ENCODE measurements at places on chromosomes 4 and X.
A peak's percentile ranks its signal among the peaks of the same experiment; 100 is the strongest.

DNA sequence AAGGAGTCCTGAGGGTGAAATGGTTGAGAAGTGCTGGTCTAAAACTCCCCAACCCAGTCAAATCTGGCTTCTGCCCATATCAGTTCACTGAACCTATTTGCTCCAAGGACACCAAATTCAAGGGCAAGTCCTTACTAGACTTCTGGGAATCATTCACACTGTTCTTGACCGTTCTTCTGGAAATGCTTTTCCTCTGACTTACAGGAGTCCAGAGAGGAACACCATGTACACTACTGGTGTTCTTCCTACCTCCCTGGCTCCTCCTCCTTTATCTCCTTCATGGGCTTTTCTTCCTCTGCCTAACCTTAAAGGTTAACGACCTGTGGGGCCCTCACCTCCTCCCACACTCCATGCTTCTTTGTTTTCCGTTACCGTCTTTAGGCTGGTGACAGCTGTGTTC lies 281.3 kb downstream of the FRMPD4 start:
- DNase-seq: no peak

GRCh38 chr4:10684631-10685030 lies at the start of gene CLNK:
Gene CLNK (minus strand): TSS chr4:10684768. CDS start chr4:10667869, 16,899 bp downstream.
- DNase-seq: no peak

- DNase-seq: no peak
Observed at GRCh38 chr4:149841686-149842085, 26.0 kb upstream of the IQCM start.

DNA sequence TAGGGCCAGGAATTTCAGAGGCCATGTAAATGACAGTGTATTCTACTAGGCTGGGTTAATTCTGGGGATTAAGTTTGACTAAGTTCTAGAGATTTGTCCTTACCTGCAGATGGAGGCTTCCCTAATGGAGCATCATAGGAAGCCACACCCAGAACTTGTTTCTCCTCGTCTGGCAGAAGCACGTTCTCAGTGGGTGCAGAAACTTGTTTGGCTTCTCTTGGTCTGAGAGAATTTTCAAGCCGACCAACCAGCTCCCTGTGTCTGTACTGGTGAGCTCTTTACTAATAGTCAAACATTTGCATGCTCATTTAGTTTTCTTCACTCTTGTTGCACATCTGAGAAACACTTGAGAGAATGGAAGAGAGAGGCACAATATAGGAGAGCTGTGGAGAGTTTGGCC lies 907 bp upstream of the ATP10D start:
- no peak for DNase-seq

GRCh38 chr4:46277165-46277951 lies 112.6 kb downstream of the GABRA2 start:
- DNase-seq: no peak

DNA sequence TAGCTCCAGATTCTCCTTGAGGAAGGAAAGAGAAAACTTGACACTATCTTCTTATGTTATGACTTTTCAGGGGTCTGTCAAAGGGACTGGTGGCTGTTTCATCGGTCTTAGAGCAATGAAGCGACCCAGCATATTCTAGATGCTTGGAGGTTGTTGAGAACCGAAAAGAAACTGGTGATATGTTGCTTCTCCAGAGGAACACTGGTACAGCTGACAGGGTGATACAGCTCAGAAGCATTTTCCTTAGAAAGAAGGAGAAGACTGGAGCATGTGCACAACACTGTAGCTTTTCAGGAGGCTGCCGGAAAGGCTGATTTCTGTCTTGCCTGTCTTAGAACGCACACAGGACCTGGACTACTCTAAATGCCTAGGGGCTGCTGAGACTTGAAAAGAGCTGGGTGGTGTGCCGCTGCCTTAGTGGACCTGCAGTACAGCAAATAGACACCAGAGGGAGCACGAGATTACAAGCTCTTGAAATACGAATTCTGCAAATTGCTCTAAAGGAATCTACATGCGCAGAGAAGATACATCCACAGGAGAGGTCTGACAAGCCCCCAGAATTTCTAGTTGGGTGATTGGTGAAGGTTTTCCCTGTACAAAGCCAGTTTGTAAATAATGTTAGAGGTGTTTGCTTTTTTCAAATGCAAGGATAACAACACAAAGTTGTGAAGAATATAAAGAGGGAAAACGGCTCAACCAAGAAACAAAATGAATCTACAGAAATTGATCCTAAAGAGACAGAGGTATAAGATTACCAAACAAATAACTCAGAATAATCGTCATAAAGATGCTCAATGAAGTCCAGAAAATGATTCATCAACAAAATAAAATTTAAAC lies 223.1 kb upstream of the DMD start:
- peak; percentile 39 for DNase-seq

GRCh38 chrX:85084770-85085393 lies 81.2 kb downstream of the APOOL start:
- DNase-seq: peak; percentile 23

DNA sequence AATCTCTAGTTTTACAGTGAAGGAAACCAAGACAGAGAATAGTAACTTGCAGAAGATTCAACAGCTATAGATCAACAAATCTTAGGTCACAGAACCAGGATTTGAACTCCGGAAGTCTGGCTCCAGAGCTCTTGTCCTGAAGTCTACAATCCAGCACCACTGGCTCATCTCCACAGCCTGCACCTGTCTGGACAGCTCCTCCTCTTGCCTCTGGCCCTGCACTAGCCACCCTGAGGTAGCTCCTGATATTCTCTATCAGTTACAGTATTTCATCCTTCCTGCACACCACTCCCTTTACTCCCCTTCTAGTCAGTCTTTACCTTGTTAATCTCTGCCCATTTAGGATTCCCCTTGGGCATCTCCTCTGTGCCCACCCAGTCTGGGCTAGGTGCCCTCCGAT lies 58.1 kb upstream of the LNX1 start:
- no peak for DNase-seq

- no peak for DNase-seq
Observed at GRCh38 chr4:167424341-167425256, 190.3 kb upstream of the SPOCK3 start.

DNA sequence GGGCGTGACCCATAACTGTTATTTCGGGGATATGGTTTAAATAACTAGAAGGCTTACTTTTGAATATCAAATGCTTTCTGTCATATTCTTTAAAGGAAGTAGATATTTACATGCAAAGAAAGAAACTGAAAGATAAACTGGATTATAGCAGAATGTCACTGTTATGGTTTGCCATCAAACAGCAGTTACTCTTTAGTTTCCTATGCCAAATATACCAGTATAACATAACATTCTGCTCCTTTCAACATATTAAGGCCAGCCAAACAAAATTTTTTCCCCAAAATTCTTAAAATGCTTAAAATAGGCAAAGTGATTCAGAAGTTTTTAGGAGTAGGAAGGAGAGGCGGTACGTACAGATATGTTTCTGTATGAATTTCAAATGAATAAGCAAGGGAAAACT lies 27.0 kb downstream of the KDM6A start:
- DNase-seq: no peak

- no peak for DNase-seq
Observed at GRCh38 chrX:155053656-155054055, 17.3 kb downstream of the CMC4 start.

- no peak for DNase-seq
Observed at GRCh38 chr4:39621582-39621981, 17.1 kb downstream of the SMIM14 start.

GRCh38 chr4:37726666-37727065 lies 40.5 kb upstream of the RELL1 start:
- DNase-seq: no peak

DNA sequence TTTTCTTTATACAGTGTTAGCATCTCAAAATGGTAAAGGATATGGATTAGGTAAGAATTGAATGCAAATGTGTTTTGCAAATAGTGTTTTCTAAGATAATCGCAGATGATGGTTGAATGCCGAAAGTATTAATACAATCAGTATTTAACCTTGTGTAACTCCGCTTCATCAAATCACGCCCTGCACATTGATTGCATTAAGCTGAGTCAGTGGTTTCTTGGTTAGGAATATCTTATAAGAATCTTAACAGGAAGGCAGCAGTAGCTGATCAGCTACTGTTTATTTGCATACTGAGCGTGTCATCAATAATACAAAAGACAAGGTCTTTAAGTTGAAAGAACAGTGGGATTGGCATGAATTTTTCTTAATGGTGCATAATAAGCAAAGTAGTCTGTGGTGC lies 545.4 kb downstream of the RPA4 start:
- no peak for DNase-seq

DNA sequence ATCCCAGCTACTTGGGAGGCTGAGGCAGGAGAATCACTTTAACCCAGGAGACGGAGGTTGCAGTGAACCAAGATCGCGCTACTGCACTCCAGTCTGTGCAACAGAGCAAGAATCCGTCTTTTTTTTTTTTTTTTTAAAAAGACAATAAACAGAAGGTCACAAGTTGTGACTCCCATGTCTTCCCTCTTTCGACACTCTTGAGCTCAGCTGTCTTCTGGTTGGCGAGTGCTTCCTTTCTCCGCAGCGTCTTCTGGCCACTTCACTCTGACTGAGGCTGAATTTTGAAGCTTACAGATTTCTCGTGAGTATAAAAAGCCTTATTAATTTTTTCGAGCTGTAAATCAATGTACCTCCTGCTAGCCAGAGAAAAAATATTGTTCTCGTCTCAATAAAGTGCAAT lies 124.9 kb downstream of the STOX2 start:
- DNase-seq: no peak

DNA sequence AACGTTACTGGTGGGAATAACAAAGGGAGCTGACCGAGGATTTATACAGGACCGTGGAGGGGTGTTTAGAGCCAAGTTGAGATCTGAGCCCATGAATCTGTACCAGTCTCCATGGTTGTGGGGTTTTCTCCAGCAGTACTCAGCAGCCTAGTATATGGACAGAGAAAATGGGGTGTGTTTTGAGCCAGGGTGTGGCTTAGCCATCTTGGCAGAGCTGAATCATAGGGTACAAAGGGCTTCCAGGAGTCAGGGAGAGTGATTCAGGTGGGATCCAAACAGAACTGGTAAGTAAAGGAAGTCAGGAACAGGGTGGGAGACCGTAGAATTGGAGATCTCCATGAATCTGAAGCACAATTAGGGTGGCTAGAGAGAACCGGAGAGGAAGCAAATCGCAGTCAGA lies 7.4 kb upstream of the HPRT1 start:
- DNase-seq: no peak

DNA sequence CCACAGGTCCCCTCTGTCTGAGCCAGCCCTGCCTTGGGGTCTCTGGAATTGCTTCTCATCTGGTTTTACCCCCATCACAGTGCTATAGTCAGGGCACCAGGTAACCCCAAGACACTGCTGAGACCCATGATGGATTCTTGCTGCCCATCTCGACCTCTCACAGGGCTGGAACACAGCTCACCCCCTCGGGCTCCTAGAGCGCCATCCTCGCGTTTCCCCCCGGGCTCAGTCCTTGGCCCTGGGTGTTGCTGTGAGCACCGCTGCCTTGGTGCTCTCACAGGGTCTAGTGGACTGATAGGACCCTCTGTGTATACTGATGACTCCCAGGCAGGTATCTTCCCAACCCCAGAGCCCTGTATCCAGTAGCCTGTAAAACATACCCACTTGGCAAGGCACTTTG lies 8.8 kb downstream of the MAEA start:
- DNase-seq: no peak

DNA sequence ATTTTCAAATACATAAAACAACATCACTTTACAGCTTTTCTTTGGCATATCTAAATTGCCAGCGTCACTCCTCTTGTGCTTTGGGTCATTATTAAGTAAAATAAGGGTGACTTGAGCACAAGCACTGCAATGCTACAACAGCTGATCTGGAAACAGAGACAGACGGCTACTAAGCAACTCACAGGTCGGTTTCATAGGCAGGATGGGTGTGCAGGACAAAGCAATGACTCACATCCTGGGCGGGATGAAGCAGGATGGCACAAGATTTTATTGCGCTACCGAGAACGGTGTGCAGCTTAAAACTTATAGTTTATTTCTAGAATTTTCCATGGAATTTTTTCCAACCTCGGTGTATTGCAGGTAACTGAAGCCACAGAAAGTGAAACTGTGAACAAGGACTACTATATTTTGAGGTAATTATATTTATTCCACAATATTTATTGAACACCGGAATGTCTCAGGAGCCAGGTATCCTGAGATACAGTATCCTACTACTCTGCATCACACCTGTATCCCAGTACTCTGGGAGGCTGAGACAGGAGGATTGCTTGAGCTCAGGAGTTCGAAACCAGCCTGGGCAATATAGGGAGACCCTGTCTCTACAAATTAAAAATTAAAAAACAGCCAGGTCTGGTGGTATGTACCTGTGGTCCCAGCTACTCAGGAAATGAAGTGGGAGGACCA lies 215.5 kb downstream of the APBB2 start:
- DNase-seq: no peak

GRCh38 chr4:108772402-108772801 lies 9.5 kb upstream of the ETNPPL start:
- DNase-seq: no peak

- no peak for DNase-seq
Observed at GRCh38 chrX:87663421-87663820, 145.8 kb downstream of the KLHL4 start.

DNA sequence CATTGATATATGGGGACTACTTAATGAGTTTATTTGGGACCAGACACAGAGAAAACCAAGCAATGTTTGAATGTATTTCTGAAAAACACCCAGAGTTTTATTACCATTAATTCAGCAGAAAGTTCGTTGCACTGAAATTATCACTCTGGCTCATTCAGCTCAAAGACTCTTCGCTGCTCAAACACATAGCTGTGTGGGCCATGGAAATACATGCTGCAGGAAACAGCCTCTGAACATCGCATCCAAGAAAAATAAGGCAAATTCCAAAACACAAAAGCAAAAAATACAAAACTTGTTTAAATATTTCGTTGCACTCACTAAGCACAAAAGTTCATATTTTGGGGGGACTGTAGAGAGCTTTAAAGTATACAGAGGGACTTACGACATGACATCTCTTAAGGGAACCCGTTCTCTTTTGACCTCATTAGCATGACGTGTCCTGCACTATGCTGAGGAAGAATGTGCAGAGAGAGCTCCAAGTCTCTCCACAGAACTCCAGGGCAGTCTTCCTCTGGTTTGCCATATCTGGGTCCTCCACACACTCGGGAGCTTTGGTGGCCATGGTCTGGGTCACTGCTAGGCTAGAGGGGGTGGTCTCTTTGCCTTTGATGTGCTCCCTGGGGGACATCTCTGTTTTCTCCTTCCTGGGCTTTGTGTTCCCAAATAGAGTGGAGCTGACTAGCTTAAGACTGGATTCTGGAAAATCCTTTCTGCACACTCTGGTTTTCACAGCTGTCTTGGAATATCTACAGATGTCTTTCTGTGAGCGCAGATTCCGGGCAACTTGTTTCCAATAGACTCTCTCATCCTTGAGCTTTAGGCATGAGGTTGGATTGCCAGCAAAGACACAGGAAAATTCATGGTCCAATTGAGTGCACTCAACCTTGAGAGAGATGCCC lies 2.8 kb downstream of the FGFBP1 start:
- no peak for DNase-seq

- no peak for DNase-seq
Observed at GRCh38 chr4:103136671-103137445, 37.2 kb upstream of the BDH2 start.

DNA sequence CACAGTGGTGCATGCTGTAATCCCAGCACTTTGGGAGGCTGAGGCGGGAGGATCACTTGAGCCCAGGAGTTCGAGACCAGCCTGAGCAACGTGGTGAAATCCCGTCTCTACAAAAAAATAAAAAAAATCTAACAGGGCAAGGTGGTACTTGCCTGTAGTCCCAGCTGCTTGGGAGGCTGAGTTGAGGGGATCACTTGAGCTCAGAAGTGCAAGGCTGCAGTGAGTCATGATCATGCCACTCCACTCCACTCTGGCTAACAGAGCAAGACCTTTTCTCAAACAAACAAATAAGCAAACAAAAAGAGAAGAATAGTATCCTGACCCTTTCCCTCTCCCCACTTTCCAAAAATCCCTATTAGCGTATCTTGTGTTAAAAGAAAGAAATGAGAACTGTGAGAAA lies 52.7 kb downstream of the NPY1R start:
- no peak for DNase-seq

Data from iPS-NIHi11 (cell line).